ENCODE measurements at places on chromosomes 3 and 15.

GRCh38 chr3:141992512-141992911 is 116.1 kb downstream of the ATP1B3 start:
- no peak for DNase-seq

DNA sequence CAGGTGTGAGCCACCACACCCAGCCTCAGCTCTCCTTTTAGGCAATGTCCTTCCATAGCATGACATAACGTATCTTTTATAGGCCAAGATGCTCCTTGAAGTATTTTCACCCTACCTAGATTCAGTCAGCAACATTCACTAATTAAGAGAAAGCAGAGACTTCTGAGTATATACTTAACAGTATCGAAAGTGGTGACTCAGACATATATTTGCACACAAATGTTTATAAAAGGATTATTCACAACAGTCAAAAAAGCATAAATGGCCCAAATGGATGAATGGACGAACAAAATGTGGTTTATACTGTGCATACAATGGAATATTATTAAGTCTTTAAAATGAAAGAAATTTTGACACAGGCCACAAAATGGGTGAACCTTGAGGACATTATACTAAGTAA is 108.6 kb downstream of the ZNF385D start:
- no peak for DNase-seq

DNA sequence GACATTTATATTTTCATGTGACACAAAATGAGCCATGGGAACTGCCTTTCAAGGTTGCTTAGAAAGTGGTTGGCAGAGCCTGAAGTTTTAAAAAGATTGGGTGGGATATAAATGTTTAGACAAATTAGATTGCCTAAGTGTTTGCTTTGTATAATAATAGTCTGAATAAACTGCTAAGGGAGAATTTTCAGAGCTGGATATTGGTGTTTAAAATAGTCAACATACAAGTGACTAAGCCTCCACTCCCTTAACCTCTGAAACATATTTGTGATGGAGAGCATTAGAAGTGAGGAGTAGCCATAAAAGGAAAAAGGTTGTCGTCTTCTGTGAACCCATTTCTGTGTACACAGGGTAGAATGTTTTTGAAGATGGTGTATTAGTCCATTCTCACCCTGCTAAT is 201.6 kb downstream of the THSD4 start:
- no peak for DNase-seq

- no peak for DNase-seq
Observed at GRCh38 chr15:59972241-59972640, 31.9 kb upstream of the FOXB1 start.

DNA sequence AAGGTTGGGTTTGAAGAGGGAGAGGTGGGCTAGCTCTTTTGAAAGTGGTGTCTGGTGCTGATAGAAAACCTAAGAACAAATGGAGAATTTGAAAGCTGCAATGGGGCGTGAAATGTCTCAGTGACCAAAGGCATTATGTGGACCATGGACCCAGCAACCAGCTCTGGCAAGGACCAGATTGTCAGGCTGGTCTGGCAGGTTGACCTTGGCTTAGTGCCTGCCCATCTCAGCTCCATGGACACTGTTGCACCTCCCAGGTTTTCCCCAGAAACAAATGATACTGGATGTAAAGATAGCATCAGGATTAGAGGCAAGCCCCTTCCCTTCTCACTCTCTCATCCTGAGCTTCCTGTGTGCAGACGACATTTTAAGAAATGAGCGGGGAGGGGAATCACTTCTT is 302.9 kb upstream of the LRRFIP2 start:
- no peak for DNase-seq

All from ACHN (cell line).